ENCODE measurements at places on chromosomes 6 and 20. TPM values are rescaled to one million over a fixed set of nuclear protein-coding genes. Genes with fewer than 3 reads are reported as not detected.

Gene MDFI
- total RNA-seq = 148 TPM

Gene TRERF1
- total RNA-seq = 20.3 TPM

Gene PDYN
- total RNA-seq = not detected

Gene NHLRC1
- 1.2 TPM for total RNA-seq

Gene ASIP
- total RNA-seq = not detected

All from mesothelial cell of epicardium (in vitro differentiated cells).